ENCODE measurements at places on chromosomes 5 and 9.

DNA sequence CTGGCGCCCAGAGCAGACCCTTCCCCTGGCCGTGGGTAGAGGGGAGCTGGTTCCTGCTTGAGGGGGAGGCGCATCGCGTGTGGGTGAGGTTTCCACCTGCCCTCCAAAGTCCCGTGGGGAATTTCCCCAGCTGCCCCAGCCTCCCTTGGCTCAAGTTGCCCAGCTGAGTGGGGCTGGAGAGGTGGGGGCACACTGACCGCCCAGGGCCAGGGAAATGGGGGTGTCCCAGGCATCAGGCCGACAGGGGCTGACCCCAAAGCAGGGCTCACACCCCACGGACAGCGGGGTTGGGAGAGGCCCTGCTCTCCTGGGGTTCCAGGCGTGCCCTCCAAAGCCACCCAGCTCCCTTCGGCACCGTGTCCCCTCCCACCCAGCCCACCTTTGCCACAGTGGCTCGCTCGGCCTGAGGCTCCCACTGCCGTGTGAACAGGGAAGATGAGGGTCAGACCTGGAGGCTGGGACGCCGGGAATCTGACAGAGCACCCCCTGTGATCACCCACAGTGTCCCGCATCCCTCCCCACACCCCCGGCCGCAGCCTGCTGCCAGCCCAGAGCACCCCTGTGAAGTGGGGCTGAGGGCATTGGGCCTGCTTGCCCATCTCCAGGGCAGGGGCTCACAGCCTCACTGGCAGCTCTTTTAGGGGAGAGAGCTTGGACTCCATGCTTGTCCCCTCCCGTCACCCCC, 933 bp upstream of the EGFL7 start:
- no peak for DNase-seq

DNA sequence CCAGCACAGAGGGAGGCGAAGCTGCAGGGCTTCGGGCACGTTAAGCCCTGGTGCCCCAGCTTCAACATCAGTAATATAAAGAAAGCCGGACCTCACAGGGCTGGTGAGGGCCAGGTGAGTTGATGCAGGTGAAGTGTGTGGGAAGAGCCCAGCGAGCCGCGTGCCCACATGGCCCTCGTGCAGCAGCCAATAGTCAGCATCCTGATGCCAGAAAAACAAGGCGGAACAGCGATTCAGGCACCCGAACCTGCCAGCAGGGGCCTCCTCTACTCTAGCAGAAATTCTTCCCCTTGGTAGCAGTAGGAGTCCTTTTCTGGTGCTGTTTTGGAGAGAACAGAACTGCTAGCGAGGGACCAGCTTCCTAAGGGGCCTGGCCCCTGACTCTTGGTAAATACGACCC, 7.8 kb downstream of the MED10 start:
- DNase-seq, result no peak

DNA sequence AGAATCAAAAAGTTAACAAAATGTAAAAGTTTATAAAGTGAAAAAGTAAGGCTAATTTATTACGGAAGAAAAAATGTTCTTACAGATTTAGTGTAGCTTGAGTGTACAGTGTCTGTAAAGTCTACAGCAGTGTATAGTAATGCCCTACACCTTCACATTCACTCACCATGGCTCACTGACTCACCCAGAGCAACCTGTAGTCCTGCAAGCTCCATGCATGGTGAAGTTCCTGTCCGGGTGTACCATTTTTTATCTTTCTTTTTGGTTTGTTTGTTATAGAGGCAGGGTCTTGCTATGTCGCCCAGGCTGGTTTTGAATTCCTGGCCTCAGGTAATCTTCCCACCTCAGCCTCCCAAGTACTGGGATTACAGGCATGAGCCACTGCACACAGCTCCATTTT, 93.6 kb downstream of the MED27 start:
- no peak for DNase-seq

DNA sequence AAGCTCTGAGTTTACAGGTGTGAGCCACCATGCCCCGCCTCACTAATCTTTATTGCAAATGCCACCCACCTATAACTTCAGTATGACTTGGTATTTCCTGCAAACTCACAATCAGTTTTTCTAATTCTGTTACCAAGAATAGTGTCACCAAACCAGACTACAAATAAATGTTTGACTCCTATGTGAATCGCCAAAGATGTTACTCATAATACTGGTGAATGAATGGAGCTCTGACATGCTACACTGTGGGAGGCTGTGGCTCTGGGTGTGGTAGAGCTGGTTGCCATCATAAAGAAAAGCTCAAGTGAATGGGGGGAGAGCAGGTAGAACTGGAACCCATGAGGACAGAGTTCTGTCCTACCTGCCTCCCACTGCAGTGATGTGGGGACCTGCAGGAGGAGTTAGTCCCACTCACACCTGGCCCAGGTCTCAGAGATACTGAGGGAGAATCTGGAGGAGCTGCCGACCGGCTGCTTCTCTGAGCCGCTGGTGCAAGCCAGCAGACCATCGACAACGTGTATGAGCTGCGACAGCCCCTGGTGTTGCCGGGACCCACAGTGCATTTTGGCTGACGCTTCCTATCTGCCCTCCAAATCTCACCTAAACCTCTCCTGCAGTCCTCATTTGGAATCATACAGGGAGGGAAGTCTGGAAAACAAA, 95.7 kb downstream of the ENTREP1 start:
- DNase-seq, result no peak

- no peak for DNase-seq
Measured at GRCh38 chr9:23541976-23542375, 284.1 kb downstream of the ELAVL2 start.

DNA sequence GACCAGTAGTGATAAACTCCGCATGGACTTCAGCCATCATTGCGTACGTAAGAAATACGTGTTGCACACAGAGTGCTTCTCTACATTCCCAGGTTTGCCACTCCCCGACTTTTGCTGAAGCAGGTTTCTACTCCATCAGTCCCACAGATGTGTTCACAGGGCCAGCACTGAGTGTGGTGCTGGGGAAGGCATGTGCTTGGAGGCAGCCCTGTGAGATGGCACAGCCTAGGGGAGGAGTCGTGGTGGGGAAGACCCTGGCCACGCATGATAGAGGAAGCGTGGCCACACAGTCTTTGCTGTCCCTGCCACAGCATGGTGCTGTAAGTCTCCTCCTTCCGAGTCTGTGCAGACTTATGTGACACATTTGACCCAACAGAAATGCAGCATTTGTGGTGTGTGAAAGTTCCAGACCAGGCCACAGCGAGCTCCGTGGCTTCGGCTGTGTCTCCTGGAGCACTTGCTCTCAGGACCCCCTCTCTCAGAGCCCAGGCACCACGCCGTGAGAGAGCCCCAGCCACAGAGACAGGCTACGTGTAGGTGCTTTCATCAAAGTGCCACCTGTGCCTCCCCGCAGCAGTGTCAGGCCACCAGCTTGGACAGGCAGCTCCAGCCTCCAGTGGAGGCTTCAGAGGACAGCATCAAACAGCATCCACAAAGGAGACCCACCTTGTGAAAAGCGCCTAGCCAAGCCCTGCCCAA, 197.8 kb downstream of the AUH start:
- DNase-seq, result no peak

DNA sequence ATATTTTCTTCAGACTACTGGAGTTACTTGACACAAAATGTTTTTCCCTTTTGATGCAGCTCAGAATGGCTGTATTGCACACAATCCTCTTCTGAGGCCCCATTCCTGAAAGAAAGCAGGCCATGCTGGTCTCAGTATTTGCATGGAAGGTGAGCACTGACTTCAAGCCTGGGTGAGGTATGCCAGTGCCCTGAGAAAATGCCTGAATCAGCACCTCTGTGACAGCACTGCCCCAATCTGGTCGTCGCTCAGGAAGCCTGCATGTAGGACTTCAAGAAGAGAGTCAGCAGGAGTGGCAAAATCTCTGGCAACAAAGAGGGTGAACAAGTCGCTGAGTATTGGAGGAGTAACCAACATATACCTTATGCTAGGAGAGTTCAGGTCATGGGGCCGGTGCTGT, 425.2 kb upstream of the PIK3R1 start:
- DNase-seq, result no peak

GRCh38 chr5:69034898-69035297, 58.9 kb upstream of the SLC30A5 start:
- no peak for DNase-seq

GRCh38 chr5:82169892-82170291, 108.3 kb downstream of the RPS23 start:
- no peak for DNase-seq

DNA sequence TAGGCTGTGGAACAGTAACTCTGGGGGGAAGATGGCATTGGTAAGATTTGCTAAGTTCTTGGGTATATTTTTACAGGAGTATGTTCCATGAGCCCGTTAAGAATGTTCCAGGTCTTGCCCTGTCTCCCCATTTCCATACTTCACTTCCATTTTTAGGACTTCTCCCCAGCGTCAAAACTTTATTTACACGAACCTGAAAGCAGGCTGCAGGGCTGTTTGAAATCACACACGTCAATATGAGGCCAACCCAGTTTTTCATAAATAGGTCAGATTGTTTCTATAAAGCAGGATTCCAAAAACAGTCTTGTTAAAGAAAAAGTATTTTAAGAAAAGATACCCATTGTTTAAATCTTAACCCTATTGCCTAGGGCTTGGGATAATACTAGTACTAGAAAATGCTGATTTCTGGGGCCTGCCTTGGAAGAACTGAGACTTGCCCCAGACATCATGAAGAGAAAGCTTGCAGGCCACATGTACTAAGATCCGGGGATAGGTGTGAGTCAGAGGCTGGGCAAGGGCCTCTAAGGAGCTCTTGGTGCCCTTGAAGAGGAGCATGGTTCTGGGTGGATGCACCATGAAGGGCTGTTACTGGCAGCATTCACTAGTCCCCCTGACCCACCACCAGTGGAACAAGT, 24.2 kb downstream of the TRIO start:
- DNase-seq, result no peak

DNA sequence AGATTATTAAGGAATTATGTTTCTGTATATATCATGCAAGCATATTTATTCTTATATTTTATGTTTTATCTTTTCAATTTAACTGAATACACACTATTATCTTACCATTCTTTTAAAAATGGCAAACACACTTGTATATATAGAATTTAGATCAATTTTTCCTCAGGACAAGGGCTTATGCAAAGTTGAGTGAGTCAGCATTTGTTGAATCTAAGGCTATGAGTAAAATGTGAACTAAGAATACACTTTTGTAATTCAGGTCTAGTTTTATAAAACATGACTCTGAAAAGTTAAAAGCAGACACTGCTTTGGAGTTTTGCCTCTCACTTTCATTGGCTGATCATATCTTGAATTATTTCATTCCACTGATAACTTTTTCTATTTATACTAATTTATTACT, 127.8 kb downstream of the FOCAD start:
- DNase-seq, result no peak

- DNase-seq, result no peak
Measured at GRCh38 chr5:31291323-31291854, 97.9 kb downstream of the CDH6 start.

- DNase-seq, result no peak
Measured at GRCh38 chr5:179126506-179126991, 66.4 kb downstream of the ZNF354C start.

GRCh38 chr5:73189871-73190376, 16.9 kb downstream of the TMEM174 start:
- peak; percentile 22 for DNase-seq

DNA sequence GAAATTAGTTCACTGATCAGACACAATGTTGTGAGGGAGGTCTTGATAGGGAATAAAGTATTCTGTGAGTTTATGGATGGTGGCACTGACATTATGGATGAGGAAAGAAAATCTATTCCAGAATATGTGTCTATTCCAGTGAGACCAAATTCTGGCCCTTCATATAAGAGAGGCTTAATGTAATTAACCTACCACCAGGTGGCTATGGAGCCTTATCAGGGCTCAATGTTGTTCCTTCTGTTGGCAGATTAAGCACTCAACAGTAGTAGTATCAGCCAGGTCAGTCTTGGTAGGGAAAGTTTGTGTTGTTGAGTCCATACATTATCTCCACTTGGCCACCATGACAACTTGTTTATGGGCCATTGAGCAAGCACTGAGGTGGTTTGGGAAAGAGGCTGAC, 41.7 kb upstream of the BARX1 start:
- DNase-seq, result no peak

- no peak for DNase-seq
Measured at GRCh38 chr9:69847491-69847890, 26.9 kb downstream of the CFAP95 start.

- no peak for DNase-seq
Measured at GRCh38 chr5:129377504-129377903, 82.6 kb upstream of the ADAMTS19 start.

DNA sequence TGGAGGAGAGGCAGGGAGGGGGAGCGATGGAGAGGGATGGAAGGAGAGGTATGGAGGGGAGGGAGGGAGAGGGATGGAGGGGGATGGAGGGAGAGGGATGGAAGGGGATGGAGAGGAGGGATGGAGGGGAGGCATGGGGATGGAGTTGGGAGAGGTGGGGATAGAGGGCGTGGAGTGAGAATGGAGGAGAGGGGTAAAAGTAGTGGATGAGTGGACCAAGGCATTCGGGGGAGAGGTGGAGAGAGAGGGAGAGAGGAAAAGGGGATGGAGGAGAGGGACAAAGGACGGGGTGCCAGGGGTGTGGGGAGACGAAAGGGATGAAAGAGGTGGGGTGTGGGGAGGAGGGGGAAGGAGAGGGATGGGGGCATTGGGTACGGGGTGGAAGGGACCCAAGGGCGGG, 100.4 kb downstream of the VAV2 start:
- DNase-seq, result no peak

DNA sequence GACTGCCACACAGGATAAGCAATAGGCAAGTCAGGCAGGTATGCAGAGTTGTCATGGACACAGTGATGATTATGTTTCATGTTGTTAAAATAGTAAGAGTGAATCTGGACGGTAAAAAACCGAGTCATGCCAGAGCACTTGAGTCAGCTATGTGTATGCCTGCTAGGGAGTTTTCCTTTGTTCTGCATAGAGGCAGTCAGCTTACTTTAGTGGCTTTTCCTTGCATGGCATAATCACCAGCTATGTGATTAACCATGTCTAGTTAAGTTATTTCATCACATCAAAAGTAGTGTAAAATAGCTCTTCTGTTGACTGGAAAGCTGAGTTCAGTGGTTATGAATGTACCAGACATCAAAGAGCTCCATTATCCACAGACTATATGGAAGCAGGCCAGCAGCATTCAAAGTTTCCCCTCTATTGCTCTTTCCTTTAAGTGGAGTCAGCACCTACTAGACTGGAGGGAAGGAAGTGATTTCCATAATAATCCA, 989.8 kb downstream of the TLE1 start:
- DNase-seq, result no peak

DNA sequence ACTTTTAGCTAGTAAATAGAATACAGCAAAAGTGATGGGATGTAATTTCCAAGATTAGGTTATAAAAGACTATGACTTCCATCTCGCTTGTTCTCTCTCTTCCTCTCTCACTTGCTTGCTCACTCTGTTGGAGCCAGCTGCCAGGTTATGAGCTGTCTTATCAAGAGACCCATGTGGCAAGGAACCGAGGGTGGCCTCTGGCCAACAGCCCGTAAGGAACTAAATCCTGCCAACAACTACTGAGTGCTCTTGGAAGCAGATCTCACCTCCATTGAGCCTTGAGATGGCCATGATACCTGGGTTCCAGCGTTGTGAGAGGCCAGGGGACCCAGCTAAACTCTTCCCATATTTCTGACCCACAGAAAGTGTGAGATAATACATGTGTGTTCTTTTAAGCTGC, 636.1 kb downstream of the ACTL7B start:
- no peak for DNase-seq
